ENCODE measurements at places on chromosomes 1 and 21. TPM values are rescaled to one million over a fixed set of nuclear protein-coding genes. Genes with fewer than 3 reads are reported as not detected.

Gene OR2T35
- total RNA-seq = not detected

Gene CELA2A
- total RNA-seq = not detected

GRCh38 chr1:169307176-169307575, 60.4 kb downstream of the NME7 start:
- DNase-seq = no peak

DNA sequence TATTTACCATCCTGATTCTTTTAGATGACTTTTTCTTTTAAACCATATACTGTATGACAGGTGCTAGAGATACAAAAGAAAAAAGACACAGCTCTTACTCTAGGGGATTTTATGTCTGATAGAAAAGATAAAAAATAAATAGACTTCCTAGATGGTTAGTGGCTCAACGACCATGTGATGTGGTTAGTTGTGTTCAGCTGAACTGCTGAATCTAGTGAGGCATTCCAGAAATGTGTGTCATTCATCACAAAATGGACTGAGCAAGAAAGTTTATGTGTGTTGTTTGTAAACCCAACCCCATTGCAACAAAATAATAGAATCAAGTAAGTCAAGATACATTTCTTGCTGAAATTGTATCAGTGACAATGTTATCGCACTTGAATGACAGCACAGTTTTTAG, 205.8 kb upstream of the LYPLAL1 start:
- DNase-seq = no peak

DNA sequence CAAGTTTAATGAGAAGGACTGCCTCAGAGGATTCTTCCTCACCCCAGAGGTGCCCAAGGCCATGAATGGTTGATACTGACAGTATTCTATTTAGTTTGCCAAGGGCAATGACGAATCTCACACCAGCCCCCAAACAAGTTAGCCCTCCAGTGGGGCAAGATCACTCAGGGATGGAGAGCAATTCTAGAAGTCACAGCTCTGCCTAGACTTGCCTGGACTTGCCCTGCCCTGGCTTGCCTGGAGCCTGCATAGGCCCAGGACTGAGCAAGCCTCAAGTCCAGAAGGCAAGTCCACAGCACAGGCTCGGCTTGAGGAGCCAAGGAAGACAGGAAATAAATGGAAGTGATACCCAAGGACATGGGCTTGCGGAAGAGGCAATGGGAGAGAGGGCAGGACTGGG, 39.5 kb upstream of the RGS16 start:
- DNase-seq = no peak

GRCh38 chr21:41061701-41062100, 106.3 kb upstream of the BACE2 start:
- DNase-seq = no peak

- DNase-seq = no peak
Observed at GRCh38 chr1:230611878-230612235, 30.4 kb upstream of the COG2 start.

Gene OR2M3
- not detected for total RNA-seq

DNA sequence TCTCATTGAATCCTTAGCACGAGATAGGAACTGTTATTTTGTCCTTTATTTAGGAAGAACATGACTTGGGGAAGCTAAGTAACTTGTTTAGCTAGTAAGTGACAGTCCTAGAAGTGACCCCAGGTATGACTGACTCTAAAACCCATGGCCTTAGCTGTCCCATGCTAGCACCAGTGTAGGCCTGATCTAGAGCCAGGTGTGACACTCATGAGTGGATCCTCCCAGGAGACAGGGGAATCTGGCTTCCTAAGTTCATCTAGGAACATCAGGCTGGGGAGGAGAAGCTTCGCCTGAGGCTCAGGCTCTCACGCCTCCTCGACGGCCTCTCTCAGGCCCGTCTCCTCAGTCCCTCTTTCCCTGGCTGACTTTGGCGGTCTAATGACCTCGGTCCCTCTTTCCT, 31.2 kb downstream of the CD48 start:
- DNase-seq = no peak

Gene RNF223
- not detected for total RNA-seq

DNA sequence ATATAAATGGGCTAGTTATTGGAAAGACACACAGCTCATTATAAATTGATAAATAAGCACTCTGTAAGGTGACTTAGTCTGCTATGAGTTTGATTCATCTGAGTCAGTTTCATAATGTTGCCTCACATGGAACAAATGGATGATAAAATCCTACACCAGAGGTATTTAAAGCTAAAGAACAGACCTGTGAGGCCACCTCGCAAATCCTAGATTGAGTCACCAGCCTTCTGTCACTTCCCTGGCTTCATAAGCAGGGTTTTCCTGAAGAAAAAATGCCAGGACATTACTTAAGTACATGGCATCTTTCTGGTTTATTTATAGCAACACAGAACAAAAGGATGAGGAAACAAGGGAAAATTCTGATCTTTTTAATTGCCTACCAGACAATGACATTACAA, 18.4 kb downstream of the CD2 start:
- DNase-seq = no peak

DNA sequence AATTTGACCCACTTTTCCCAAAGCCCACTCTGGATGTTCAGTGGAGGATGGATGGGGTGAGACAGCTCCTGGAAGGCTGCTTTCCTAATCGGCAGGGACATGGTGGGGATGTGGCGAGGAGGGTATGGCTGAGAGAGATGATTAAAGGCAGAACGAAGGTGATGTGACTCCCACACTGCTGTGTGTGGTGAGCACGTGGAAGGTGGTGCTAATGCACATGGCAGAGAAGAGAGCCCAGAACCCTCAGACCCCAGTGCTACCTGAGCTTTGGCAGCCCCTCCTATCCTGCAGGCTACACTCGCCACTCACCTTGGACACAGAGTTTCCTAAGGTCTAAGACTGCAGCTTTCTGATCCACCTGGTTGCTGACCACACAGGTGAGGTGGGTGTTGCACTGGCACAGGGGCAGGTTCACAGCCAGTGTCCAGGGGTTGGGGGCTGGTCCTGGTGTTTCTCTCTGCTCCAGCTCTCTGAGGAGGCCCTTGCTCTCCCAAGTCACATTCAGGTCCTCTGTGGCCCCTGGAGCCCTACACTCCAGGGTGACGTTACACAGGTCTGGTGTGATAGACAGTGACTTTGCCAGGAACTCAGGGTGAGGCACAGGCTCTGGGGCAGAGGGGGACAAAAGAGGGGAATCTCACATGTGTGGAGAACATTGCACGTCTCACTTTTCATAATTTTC, 151.4 kb upstream of the ETV3 start:
- no peak for DNase-seq

GRCh38 chr1:234938924-234939323, 189.7 kb downstream of the TOMM20 start:
- no peak for DNase-seq

- DNase-seq = peak; percentile 49
Observed at GRCh38 chr1:17673329-17674072, 81.6 kb upstream of the ACTL8 start.

- DNase-seq = no peak
Observed at GRCh38 chr1:153403421-153404085, 12.7 kb upstream of the S100A8 start.

GRCh38 chr1:33153650-33154049, 28.2 kb downstream of the TRIM62 start:
- no peak for DNase-seq

DNA sequence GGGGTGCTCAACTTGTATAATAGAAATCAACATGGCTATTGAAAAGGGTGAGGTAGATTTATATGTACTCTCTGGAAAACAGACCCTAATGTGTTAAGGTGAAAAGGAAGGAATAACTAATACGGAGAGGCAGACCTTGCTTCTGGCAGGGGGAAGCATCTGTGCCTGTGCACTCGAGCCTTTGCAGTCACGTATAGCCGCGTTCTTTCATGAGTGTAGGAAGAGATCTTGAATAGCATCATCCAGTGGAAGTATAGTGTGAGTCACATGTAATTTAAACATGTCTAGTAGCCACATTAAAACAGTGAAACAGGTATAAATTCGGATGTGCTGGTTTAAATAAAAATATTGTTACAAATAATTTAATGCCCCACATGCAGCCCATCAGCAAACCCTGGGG, 3.0 kb downstream of the A3GALT2 start:
- DNase-seq = no peak

Gene KCNT2
- total RNA-seq = 126 TPM

DNA sequence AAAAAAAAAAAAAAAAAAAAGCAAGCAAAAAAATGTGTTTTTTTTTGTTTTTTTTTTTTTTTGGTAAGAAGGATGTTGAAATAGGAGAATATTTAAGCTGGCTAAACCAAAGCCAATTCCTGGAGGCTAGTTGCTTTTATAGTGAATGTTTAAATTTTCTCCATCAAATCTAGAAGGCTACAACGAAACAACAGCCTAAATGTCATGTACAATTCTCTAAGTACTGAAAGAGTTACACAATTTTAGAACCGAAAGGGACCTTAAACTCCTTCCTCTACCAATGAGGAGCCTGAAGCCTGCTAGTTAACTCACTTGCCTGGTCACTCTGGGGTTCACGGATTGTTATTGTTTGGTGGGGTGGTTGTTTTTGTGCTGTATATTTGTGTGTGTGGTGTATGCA, 3.5 kb downstream of the WLS start:
- no peak for DNase-seq

Gene ESPN
- 25.7 TPM for total RNA-seq

Data from glutamatergic neuron (in vitro differentiated cells).